Activated CD8-positive, alpha-beta memory T cell treated with anti-CD3 and anti-CD28 coated beads for 4 hours (primary cell): ENCODE measurements at places on chromosomes 16 and 17.

- DNase-seq = no peak
Observed at GRCh38 chr16:57507136-57508034, 21.1 kb upstream of the DOK4 start.

GRCh38 chr17:49260817-49261291 lies 30.3 kb upstream of the PHOSPHO1 start:
- no peak for DNase-seq

- DNase-seq = no peak
Observed at GRCh38 chr16:55091213-55091870, 160.7 kb downstream of the IRX5 start.

- no peak for DNase-seq
Observed at GRCh38 chr16:87329436-87330256, 12.5 kb upstream of the C16orf95 start.

DNA sequence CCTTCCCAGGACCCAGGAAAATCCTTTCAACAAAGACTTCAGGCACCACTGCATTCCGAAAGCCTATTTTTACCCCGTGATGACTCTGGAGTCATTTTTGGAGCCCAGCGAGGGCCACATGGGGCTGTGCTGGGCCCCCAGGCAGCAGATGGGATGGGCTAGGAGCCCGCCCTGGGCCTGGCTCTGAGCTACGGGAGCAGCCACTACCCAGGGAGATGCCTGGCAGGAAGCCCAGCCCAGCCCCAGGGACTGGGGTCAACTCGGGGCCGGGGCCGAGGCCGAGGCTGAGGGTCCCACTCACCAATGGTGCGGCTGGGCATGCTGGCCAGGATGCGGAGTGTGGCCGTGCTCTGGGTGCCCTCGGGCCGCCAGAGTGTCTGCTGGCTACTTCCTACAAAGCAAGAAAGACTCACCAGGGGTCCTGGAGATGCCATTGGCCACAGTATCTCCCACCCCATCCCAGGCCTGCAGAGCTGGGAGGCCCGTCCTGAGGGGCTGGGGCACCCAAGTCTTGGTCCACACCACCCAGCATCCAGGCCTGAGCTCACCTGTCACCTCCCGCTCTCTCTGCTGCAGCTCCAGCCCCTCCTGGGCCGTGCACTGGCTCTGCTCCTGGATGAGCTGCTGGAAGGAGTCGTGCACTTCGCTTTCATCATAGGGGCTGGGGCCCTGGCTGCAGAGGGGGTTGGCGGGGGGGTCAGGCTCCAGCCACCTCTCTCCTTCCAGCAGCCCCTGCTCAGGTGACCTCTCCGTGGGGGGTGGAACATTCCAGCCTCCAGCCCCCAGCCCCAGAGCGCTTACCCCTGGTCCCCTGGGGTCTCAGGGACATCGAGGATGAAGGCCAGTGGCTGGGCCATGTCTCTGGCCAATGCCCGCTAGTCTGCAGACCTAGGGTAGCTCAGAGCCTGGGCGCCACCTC lies 2.3 kb downstream of the TMC6 start:
- DNase-seq = no peak

- DNase-seq = no peak
Observed at GRCh38 chr17:82212331-82213250, at the start of gene CCDC57. TSS of gene CCDC57 (minus strand) at chr17:82212842. CDS start at chr17:82201944, 10,898 bp downstream.

GRCh38 chr17:53273126-53273525 lies 549.6 kb upstream of the KIF2B start:
- no peak for DNase-seq

- DNase-seq = no peak
Observed at GRCh38 chr17:29086628-29087332, 43.8 kb downstream of the PIPOX start.

DNA sequence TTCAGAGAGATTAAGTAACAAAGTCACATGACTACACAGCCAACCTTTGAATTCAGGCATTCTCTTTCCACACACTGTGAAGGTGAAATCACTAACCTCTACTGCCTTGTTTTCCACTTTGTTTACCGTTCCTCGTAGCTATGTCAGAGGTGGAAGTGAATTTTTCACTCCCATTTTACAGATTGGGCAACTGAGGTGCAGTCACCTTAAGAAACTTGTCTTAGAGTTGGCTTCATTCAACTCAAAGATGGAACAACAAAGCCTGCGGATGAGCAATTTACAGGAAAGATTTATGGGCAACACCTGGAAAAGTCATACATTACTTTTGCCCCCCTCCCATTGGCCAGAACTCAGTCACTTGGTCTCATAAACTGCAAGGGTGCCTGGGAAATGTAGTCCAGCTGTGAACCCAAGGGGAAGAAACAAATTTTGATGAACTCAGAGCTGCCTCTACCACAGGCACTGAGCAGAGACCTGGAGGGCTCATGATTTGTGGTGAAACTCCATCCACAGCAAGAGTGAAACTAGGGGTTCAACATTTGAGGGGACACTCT lies 784.6 kb upstream of the EEF2KMT start:
- DNase-seq = no peak

- no peak for DNase-seq
Observed at GRCh38 chr17:79728908-79729471, 1.8 kb upstream of the ENPP7 start.

- DNase-seq = peak; percentile 11
Observed at GRCh38 chr16:15434425-15435215, at the start of gene BMERB1. TSS of gene BMERB1 (plus strand) at chr16:15434588. CDS start at chr16:15434654, 66 bp downstream.

DNA sequence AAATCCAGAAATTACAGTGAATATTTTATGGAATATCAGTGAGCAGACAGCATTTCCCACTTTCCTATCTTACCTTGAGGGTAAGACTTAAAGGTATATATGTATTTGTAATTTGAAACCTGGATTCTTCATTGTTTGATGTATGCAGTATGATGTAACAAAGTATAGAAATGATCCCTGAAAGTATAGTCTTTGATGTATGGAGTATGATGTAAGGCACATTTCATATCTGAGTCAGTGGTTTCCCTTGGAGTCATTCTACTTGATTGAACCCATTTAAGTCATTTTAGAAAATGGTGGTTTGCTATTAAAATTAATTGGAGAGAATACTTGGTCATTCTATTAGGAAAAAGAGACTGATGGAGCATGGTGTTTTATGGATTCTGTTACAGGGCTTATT lies 10.1 kb downstream of the AMZ2 start:
- no peak for DNase-seq

GRCh38 chr17:43958748-43959352 lies 5.1 kb upstream of the PYY start:
- DNase-seq = no peak

DNA sequence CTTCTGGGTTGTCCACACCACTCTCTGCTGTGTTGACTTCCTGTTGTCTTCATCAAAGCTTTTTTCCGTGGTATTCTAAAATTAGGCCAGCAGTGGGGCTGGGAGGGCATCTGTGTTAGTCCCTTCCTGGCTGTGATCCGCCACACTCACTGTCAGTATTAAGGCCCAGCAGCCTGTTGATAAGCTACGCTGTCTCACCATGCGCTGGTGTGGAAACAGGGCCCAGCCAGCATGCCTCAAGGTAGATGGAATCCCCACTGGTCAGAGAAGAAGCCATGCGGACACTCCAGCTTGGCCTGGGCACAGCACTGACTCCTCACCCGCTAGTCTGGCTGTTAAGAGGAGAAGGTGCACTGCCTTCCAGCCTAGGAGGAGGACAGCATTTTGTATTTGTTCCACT lies 11.4 kb downstream of the CDR2L start:
- no peak for DNase-seq

DNA sequence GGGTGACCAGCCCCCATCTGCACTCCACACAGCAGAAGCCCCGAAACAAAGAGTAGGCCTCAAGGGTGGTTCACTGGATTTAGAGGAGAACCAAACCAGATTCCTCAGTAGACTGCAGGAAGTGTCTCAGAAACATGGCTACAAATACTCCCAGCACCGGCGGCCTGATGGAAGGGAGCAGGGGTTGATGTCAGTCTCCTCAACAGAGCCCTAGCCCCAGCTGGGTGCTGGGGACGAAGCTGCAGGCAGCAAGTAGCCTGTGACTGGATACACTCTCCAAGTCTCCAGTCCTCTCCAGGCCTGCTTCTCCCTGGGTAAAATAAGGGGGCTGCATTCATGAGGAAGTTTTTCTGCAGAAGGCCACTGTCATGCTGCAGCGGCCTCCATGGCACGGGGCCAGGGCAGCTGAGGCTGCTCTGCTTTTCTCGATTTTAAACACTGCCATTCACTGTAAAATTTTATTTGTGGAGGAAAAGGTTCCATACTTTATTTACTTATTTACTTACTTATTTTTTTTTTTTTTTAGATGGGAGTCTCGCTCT lies 36.7 kb upstream of the SREBF1 start:
- no peak for DNase-seq

GRCh38 chr16:77393955-77394354 lies 40.9 kb downstream of the ADAMTS18 start:
- DNase-seq = no peak

- no peak for DNase-seq
Observed at GRCh38 chr16:4057439-4057877, 58.8 kb downstream of the ADCY9 start.

DNA sequence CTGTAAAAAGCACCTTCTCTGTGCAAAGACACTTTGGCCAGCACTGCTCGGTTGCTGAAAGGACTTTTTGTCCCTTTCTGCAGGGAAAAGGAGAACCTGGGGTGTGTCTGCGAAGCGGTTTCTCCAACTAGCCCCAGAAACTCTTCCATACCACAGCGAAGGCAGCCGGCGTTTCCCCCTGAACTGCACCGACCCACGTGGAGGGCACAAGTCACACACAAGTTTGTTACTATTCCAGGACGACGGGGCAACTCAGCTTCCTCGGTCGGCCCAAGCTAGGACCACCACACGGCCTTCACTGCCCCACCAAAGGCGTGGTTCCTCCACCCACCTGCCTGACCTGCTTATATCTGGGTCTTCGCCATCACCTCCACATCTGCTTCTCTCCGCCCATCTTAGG lies 1.9 kb downstream of the RTN4RL1 start:
- no peak for DNase-seq

GRCh38 chr17:9537177-9537776 lies 38.3 kb downstream of the STX8 start:
- no peak for DNase-seq
